Left forelimb (tissue), 1 donor: ENCODE measurements at places on chromosomes 1 and 21.

DNA sequence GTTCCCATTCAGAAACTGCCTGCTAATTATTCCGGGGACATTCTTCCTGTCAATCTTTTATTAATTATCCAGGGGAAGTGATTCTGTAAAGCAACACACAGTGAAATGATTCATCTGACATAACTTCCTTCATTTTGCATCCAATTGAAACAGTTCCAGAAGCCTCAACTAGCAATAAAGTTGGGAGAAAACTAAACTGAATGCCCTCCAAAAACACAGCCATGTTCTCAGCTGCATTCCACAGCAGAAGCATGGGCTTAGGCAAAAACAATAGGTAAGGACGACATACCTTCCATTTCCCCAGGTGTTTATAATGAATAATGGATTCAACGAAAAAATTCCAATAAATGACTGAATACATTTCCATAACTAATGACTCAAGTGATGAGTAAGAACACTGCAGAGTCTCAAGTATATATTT lies 36.9 kb upstream of the TARBP1 start:
- no peak for DNase-seq

GRCh38 chr1:34684266-34684665 lies 70.6 kb upstream of the GJB5 start:
- no peak for DNase-seq

GRCh38 chr1:113946112-113946511 lies 17.0 kb downstream of the HIPK1 start:
- no peak for DNase-seq

DNA sequence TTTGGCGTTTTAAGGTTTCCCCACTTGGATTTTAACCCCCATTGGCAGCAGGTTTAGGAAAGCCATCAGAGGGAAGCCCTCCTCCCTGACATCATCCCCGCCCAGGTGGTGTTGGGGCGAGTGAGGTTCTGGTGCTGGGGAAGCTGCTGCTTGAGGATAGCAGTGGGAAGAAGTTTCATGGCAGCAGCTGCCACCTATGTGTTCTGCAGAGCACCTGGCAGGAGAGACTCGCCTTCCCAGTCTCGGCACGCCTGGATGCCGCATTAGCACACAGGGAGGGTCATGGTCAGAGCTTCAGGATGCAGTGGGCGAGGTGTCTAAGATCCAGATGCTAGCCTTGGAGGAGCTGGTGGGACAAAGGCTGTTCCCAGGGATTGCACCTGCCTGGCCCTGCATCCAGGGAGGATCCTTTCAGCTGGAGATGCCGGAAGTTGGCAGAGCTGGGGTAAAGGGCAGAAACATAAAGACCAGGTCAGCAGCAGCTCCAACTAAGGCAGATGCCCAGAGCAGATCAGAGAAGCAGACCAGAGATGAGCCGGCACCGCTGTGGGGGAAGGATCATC lies 33.9 kb downstream of the ABCG1 start:
- no peak for DNase-seq

GRCh38 chr1:60678391-60678790 lies 404.0 kb upstream of the NFIA start:
- DNase-seq, result no peak

DNA sequence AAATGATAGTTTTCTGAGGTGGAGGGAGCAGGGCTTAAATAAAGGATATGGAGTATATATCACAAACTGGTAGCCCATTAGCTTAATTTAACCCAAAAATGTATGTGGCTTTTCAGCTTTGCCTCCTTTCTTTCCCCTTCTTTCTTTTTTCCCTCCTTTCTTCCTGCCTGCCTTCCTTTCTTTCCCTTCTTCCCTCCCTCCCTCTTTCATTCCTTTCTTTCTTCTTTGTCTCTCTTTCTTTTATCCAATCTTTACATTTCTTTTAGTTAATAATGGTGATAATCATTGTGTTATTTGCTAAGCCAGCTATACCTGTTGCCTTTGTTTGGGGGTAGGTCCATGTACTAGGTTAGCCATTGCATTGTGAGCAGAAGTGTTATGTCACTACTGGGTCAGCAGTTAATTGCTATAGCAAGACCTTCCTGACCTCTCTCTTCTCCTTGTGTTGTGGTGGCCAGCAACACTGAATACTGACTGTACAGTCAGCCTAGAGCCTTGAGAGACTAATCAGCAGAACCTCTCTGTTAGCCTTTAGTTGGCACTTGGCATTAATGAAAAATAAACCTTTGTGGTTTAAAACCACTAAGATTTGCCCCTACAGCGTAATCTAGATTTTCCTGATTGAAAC lies 5.1 kb downstream of the GORAB start:
- DNase-seq, result no peak

DNA sequence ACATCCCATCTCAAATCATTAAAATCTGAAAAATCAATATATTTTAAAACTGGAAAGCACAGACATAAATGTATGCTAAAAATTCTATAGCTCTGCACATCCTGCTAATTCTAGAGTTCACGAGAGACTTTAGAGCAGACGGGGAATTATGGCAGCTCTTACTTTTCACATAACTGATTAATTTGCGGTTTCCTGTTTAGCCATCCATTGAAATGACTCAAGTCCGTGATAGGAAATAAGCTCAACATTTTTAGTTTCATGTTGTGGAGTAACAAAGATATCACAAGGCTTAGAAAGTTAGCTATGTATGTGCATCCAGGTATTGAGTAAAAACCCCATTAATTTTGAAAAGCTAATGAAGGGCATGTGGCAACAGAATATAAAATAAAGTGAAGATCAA lies 123.2 kb downstream of the SMYD2 start:
- no peak for DNase-seq

GRCh38 chr1:202162047-202162417 lies 1.6 kb upstream of the PTPN7 start:
- DNase-seq, result no peak

DNA sequence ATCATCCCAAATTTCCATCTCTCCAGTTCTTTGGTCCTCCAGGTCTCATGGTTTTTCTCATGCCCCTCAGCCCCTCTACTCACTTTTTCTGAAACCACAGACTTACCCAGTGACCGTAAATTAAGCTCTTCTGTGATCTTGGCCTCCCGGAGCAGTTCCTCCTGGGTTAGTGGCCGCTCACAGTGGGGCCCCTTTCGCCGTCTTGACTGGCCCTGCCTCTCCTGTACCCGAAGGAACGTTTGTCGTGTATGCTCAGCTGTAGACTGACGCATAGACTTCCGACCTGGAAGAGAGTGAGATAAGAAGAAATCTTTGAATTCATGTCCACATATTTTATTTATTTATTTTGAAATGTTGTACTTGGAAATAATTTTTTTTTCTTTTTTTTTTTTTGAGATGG lies 5.8 kb downstream of the VPS72 start:
- DNase-seq, result no peak

- DNase-seq, result no peak
These were observed 86.1 kb upstream of the LMO4 start for GRCh38 chr1:87242445-87243185.

GRCh38 chr1:194062526-194062925 lies 876.1 kb upstream of the B3GALT2 start:
- no peak for DNase-seq

GRCh38 chr1:226862890-226863289 lies 7.5 kb upstream of the PSEN2 start:
- no peak for DNase-seq

GRCh38 chr1:62685431-62685859 lies 2.7 kb downstream of the DOCK7 start:
- no peak for DNase-seq

GRCh38 chr1:91806769-91807700 lies 78.9 kb downstream of the TGFBR3 start:
- no peak for DNase-seq

DNA sequence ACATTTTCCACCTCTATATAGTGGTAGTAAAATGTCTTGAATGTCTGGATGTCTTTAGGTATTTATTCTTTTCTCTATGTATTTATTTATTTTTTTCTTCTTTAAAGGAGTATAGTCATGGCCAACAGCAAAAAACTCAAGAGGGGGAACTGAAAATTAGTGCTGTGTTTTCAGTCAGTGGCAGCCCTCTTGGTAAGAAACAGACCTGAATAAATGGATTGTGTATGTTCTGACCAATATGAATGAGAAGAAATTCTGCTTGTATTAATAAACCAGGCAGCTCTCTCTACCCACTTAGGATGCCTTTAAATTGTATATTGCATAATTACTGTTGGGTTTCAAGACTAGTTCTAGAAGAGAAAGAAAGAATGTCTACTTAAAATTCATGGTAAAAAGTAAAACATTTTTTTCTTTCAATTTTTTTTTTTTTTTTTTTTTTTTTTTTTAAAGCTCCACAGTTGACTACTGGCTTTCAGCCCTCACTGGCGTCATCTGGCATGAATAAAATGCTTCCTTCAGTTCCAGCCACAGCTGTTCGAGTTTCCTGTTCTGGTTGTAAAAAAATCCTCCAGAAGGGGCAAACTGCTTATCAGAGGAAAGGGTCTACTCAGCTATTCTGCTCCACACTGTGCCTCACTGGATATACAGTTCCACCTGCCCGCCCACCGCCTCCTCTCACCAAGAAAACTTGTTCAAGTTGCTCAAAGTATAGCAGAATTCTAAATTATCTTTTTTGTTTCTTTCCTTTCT lies 101.6 kb downstream of the ZMYM4 start:
- peak; percentile 71 for DNase-seq

GRCh38 chr1:112704934-112705627 lies 1.8 kb downstream of the RHOC start:
- peak; percentile 89 for DNase-seq

DNA sequence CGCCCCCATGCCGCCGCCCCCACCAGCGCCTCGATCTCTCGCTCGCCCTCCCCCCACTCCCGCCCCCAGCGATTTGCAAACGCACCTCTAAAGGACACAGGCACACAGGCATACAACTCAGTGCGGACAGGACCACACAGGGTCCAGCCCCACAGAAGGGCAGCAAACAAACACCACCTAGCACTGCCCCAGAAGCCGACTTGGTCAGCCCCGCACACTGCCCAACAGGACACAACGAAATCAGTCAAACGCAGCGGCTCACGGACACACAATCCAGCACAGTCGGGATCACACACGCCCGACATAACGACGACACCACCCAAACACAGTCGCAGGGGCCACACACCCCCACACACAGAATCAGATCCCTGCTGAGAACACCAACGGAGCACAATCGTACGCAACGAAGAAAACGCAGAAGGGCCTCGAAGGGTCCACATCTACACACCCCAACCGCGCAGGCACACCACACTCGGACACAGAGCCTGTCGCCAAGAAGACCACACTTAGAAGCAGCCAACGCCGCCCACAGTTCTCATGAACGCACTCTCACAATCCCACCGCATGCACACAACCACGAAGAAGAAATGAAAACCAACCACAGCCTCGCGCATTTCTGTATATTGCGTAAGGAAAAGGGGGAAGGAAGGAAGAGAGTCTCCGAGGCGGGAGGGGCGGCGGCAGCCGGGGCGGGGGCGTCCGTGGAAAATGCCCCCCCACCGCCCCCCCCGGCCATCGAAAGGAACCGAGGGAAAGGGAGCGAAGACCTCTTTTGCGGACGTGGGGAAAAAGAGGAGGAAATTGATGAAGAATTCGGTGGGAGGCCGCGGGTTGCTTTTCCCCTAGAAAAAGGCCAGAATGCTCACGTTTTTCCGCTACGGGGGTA lies 481 bp downstream of the TAL1 start:
- peak; percentile 83 for DNase-seq

DNA sequence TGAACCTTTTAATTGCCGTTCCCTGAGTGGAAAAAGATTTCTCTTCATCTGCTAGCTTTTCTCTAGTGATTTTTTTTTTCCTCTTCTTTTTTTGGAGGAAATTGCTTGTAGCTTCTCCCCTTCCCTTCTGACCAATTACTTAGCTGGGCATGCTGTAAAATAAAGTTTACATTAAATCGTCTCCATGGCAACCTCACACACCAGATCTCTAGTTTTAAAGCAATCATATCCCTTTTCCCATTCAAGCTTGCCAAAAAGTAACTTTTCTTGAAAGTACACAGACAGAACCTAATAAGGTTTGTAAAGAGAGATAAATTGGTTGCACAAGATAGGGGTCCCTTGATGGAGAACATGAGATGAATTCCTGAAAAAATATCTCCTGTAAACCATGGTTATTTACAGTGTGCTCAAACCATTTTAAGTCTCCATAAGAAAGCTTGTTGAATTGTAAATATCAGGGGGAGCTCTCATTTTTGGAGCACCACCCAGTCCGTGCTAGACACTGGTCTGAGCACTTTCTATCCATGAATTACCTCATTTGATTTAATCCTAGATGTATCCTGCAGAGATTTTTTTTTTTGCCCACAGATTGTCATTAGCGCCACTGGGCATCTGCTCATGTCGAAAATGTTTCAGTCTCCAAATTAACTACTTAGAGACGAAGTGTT lies 32.6 kb upstream of the HTR1D start:
- no peak for DNase-seq
